ENCODE measurements at places on chromosomes 2 and 18. TPM values are rescaled to one million over a fixed set of nuclear protein-coding genes. Genes with fewer than 3 reads are reported as not detected.

The LRP1B gene
- polyA plus RNA-seq = not detected

The MC2R gene
- not detected for polyA plus RNA-seq

The CDK15 gene
- 3.0 TPM for polyA plus RNA-seq

The CLEC4F gene
- not detected for polyA plus RNA-seq

The ANKRD30B gene
- not detected for polyA plus RNA-seq

The FZD7 gene
- 4.8 TPM for polyA plus RNA-seq

The BOLL gene
- polyA plus RNA-seq = not detected

The LHCGR gene
- not detected for polyA plus RNA-seq

The IL1RN gene
- 0.74 TPM for polyA plus RNA-seq

The ACTG2 gene
- 119 TPM for polyA plus RNA-seq

The AOX1 gene
- 6.9 TPM for polyA plus RNA-seq

The ABCG8 gene
- polyA plus RNA-seq = not detected

The PPP3R1 gene
- 16.6 TPM for polyA plus RNA-seq

The POTEJ gene
- not detected for polyA plus RNA-seq

The SLC4A3 gene
- 2.9 TPM for polyA plus RNA-seq

The PXDN gene
- polyA plus RNA-seq = 63.0 TPM

All from aorta (tissue), 5 donors.